HCEC 1CT (cell line): ENCODE measurements at places on chromosomes 7 and 10.

DNA sequence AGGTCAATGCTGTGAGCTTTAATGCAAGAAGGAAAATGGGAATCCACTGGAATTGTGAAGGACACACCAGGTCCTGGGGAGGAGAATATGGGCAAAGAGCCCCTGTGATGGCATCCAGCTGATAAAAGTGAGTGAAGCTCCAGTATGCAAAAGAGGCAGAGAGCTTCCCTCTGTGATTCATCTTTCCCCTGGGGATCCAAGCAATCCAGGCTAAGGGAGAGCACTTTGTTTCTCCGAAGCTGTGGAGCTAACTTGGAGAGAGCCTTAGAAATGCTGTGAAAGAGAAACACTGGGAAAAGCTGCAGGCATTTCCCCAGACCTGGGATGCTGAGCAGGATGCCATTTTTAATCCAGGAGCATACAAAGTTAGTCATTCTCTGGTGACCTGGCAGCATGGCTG is 489.5 kb downstream of the SH2D4B start:
- no peak for DNase-seq

DNA sequence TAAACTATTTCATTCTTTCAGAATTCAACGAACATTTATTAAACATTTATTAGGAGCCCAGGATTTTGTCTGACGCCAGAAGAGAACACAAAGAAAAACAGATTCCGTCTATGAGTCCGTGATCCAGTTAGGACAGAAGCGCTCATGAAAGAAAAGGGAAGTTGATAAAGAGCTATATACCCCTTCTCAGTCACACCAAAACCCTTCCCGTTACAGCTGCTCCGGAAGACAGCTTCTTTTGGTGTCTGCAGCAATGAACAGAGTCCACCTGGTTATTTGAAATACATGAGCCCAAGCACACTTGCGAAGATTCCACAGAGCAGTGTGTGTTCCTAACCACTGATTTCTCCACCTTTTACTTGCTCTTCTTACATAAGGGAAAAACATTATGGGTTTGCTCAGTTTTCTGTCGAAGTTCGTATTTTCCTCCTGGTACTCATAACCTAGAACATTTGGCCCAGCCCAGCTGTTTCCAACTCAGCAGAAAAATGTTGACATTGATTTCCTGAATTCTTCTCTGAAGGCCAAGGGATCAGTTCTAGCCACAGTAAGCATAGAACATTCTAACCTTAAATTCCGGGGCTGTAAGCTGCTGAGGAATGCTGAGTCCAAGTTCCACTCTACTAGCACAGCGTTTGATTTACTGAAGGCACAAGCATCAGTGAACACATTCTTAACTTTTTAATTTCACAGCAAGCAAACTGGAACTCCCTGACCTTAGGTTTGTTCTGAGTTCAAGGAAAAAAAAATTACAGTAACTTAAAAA is 206.5 kb downstream of the SORCS1 start:
- DNase-seq, result no peak

DNA sequence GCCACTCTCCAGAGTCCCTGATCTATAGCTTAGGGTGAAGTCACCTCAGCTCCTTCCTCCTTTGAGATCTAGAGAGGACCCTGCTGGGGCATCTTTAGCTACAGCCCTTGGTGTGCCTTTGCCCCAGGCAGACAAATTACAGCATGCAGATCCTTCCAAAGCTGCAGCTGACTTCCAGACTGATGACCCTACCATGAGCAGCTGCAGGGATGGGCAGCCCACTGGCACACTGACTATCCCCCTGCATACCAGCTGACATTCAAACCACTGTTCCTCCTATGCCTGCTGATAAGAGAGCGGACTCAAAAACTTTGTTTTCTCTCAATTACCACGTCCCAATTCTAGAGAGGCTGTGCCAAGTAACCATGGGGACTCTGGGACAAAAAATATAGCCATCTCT is 70.6 kb downstream of the COL13A1 start:
- DNase-seq, result no peak

- no peak for DNase-seq
These were observed 727 bp downstream of the ATRNL1 start for GRCh38 chr10:115093776-115094408.

GRCh38 chr7:78407031-78407430 is 608.5 kb downstream of the PHTF2 start:
- DNase-seq, result no peak

DNA sequence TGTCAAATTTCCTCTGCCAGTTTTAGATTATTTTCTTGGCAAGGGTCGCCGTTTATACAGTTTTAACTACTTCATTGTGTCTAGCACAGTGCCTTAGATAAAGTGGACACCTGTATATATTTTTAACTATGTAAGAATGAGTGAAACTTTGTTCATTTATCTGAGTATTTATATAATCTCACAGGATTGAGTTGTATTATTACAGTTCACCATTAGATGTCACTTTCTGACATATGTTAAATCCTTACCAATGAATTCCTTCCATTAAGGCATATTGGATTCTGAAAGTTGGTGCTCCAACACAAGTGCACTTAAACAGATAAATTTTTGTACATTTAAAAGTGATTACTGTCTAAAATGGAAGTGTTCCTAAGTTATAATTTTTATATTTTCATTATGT is 43.0 kb downstream of the ZMYND11 start:
- peak; percentile 57 for DNase-seq

DNA sequence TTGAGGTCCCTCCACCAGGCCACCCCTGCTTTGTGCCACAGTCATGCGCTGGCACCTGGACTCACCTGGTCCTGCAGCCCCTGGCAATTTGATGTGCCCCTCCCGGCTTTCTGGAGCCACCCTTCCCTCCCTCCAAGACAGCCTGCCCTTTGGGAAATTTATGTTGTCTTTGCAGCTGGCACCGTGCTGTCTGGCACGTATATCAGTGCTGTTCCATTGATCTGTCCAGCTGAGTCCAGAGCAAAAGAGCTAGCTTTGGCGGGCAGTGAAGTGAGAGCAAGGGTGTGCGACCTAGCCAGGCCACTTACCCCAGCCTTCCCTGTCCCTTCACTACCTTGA is 5.7 kb downstream of the RARRES2 start:
- DNase-seq, result no peak
